Effector CD4-positive, alpha-beta T cell (primary cell): ENCODE measurements at places on chromosomes 7 and 10.
A peak's percentile ranks its signal among the peaks of the same experiment; 100 is the strongest.

- no peak for DNase-seq
Measured at GRCh38 chr7:33310546-33310945, 181.2 kb downstream of the BBS9 start.

GRCh38 chr10:129056734-129057689 lies 410.0 kb upstream of the MGMT start:
- no peak for DNase-seq

DNA sequence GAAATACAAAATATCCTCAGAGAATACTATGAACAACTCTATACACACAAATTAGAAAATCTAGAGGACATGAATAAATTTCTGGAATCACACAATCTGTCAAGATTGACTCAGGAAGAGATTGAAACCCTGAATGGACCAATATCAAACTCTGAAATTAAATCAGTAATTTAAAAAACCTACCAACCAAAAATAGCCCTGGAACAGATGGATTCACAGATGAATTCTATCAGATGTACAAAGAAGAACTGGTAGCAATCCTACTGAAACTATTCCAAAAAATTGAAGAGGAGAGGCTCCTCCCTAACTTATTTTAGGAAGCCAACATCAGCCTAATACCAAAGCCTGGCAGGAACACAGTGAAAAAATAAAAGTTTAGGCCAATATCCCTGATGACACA lies 190.0 kb downstream of the HPSE2 start:
- no peak for DNase-seq

GRCh38 chr10:65571011-65571570 lies 1354.7 kb upstream of the LRRTM3 start:
- DNase-seq, result no peak

GRCh38 chr10:132163278-132163765 lies 23.4 kb upstream of the DPYSL4 start:
- no peak for DNase-seq

DNA sequence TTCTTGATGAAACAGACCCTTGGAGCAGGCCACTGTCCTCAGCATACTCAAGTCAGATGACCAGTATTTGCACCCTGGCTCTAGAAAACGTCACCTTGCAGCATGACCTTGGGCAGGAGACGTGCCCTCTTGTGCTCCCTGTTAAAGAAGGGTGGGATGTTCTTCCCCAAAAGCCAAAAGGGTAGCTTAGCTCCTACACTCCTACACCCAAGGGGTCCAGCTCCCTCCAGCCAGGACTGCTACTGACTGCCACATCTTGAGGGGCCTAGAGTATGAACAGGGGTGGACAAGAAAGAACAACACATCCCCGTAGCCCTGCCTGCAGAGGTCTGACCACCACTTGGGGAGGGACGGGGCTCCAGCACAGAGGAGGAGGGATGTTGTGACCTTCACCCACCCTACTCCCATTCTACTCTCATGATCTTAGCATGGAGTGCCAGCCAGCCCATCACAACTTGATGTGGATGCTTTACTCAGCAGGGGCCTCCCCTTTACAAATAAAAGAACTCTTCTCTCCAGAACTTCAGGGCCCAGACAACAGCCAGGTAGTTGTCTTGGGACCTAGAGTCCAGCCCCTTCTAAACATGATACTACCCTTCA lies 165.3 kb upstream of the ZMIZ1 start:
- DNase-seq, result no peak

DNA sequence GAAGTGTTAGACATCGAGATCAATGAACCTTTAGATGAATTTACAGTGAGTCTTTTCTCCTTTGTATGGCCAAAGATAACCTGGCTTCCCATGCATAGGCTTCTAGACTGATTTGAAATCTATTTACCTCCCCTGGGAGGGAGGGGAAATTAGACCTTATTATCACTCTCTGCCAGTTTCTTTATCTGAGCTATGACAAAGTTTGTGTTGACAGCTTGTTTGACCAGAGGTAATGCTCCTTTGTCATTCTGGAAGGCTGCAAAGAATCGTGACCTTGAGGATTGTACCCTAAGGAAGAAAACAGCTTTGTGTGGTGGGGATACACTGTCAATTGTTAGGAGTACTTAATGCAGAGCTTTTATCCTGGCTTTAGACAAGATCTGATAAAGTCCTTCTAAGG lies 36.4 kb downstream of the RBM33 start:
- no peak for DNase-seq

DNA sequence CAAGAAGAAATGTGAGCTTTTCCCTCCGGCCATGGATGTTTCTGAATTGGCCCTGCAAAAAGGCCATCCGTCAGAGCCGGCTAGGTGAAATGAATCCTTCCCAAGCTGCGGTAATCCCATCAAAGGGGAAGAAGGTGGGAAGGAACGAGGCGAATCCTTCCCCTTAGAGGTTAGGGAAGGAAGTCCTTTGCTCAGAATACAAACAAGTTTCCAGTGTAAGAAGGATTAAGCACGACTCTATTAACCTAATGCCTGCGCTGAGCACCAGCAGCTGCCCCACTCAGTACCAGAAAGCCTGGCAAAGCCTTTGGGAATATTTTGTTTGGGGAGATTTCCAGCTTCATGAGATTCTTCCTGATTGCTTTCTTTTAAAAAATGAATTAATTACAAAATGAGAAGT lies 42.8 kb downstream of the CLRN3 start:
- no peak for DNase-seq

DNA sequence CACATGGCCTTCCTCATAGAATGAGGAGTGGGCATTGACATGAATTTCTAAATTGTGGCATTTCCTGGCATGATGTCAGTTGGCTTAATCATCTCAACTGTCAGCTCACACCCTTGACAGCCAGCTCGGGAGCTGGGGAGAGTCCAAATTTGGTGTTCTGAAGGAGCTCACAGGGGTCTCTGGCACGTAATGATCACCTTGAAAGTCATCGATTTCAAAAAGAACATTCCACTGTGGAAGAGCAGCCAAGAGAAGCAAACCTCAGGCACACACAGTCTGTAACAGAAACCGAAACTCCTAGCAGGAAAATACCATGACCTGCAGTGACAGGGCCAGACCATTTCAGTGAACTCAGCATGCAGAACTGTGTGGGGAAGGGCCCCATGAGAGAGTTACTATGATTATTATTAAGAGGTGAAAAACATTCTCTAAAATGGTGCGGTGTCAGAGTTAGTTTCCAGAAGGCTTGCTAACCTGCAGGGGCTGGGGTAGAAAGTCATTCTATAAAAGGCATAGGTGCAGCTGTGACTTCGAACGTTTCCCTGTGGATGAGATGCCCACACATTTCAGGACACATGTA lies 26.4 kb upstream of the KLF6 start:
- peak; percentile 37 for DNase-seq

DNA sequence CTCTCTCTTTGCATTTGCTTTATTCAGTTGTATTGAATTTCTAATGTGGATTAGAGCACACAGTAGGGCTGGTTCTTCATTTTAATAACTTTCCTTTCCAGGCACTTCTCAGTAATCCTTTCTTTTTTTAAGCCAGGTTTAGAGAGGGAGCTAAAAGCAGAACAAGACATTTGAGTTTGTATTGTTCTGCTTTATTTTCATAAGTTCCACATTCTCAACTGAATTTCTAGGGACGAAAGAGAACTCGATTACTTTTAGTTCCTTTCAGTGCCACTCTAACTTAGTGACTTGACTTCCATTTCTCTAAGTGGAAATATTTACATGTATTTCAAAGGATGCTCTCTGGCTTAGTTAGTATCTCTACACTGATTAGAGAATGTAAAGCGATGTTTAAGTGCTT lies 145.6 kb downstream of the EXOC4 start:
- no peak for DNase-seq

- DNase-seq, result no peak
Measured at GRCh38 chr7:31958226-31958625, 112.0 kb downstream of the PDE1C start.

DNA sequence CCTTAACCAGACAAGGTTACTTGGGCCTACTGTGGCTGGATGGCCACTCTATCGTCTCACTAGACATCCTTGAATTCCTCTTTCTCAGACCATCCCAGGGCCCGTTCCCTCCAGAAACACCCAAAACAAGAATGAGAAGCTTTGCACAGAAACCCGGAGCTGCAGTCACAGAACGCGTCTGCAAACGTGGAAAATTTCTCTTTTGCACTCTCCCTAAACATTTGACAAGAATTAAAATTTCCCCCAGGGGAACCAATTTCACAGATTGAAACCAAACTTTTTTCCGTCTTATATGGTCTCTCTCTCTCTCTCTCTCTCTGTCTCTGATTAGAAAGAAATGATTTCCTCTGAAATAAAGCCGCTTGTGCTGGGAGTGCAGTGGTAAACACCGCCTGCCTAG lies 120.7 kb downstream of the MKX start:
- DNase-seq, result no peak

- DNase-seq, result no peak
Measured at GRCh38 chr10:124975977-124976514, 34.1 kb downstream of the ZRANB1 start.

- DNase-seq, result no peak
Measured at GRCh38 chr7:153567426-153567825, 484.8 kb upstream of the DPP6 start.

DNA sequence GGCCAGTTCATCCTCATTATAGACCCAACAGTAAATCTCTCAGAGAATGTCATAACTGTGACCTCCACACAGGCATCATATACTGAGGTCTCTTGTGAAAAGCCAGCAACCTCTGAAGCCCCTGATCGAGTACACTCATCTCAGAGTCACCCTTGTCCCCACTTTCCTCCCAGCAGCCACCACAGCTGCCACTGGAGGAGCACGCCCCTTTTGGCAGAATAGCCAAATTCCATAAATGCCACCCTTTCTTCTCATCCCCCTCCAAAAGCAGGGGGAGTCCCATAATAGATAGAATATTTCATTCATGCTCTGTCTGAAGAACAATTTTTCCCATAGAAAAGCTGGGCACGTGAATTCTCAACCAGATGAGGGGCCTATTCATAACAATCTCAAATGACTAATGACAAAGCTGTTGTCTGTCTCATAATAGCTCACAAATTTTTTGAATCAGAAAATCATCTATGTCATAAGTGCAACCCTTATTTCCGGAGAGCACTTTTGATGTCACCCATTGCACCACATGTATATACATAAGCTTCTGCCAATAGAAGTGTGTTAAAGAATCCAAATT lies 47.4 kb downstream of the SGMS1 start:
- DNase-seq, result no peak

GRCh38 chr7:5495581-5496375 lies 72.1 kb upstream of the TNRC18 start:
- DNase-seq, result no peak

DNA sequence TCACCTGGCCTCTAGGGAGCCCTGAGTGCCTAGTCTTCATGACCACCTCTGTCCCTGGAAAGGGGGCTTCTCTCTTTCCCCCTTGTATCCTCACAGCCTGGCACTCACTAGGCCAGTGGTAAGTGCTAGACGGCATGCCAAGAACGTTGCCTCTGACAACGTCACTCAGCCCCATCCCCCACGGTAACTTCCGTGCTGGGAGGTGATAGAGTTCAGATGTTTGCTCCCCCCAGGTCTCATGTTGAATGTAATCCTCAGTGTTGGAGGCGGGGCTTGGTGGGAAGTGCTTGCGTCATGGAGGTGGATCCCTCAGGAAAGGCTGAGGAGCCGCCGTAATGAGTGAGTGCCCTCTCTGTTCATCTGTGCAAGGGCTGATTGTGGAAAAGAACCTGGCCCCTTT lies 343.3 kb upstream of the MKI67 start:
- no peak for DNase-seq

DNA sequence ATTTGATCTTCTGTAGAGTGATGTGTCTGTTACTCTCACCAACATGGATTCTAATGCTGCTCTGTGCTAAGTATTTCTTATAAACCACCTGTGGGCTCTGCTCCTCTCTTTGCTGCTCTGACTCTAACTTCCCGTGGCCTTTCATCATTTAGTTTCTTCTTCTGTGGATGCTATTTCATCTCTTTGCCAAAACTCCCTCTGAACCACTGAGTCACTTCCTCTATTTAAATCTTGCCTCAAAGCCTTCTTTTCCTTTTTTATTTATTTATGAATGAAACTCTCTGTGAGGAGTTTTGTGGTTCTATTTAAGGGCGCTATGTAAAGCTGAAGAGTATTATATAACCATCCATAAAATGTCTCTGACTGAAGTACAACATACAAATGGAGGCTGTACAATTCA lies 538.5 kb downstream of the SUGCT start:
- DNase-seq, result no peak

- DNase-seq, result no peak
Measured at GRCh38 chr7:19407270-19407669, 262.0 kb upstream of the FERD3L start.

GRCh38 chr10:131205556-131205955 lies 106.0 kb downstream of the TCERG1L start:
- DNase-seq, result no peak

GRCh38 chr10:19117438-19117837 lies 68.8 kb downstream of the MALRD1 start:
- DNase-seq, result no peak

DNA sequence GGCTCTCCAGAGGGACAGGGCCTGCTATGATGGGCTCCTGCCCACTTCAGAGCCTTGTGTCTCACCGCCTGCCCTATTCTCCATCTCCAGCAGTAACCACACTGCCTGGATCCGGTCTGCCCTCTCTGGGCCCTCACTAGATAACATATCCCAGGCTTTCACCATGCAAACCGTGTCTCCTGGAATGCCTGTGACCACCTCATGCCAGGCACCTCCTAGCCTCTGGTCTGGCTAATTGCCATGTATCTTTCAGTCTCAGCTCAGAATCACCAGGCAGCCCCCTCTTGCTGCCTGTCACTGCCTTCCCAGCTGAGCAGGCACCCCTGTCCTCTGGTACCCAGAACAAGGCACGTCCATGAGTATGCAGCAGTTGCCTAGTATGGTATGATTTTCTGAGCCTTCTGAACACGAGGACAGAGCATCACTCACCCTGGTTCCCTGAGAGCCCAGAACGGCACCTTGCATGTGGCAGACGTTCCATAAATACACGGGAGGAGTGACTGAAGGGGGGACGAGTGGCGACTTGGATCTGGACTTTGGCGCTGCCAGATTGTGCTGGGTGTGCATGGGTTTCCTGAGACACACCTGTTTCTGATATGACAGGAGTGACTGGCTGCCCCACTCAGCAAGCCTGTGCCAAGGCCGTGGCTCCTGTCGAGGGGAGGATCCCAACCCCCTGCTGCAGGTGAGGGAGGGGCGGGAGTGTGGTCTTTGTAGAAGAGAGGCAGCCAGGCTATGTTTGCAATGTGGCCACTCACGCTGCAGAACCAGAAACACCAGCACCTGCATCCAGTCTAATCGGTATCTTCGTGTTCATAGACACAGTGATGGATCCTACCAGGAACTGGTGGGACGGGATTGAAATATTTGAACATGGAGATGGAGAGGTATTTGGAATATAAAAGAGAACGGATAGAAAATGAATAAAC lies 95.2 kb downstream of the VOPP1 start:
- no peak for DNase-seq

- no peak for DNase-seq
Measured at GRCh38 chr10:32646535-32646934, 200.6 kb downstream of the CCDC7 start.

DNA sequence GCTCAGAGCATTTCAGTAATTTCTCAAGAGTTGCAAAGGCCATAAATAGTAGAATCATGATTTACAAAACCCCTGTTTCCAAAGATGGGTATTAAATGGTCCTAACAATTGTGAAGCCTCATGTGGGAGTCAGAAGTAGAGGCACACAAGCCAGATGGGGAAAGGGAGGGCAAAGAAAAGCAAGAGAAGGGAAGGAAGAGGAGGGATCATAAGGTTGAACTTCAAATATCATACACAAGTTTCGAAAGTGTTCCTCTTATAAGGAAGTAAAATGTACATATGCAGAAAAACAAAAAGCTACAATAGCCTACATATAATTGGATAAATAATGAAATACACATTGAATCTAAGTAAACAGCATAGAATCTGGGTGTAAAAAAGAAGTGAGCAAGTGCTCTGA lies 6.0 kb downstream of the LIPN start:
- no peak for DNase-seq
